ENCODE measurements at places on chromosomes 7 and 10. TPM values are rescaled to one million over a fixed set of nuclear protein-coding genes. Genes with fewer than 3 reads are reported as not detected.

The CCDC146 gene
- 0.79 TPM for total RNA-seq

The INPP5F gene
- total RNA-seq: 8.1 TPM

The FIS1 gene
- total RNA-seq: 151 TPM

The GALNT17 gene
- total RNA-seq: not detected

The ATRNL1 gene
- 0.20 TPM for total RNA-seq

The SEMA3A gene
- 56.7 TPM for total RNA-seq
